ENCODE measurements at places on chromosomes 13 and 19.

- DNase-seq = no peak
Observed at GRCh38 chr13:107968470-107968869, 246.9 kb downstream of the LIG4 start.

DNA sequence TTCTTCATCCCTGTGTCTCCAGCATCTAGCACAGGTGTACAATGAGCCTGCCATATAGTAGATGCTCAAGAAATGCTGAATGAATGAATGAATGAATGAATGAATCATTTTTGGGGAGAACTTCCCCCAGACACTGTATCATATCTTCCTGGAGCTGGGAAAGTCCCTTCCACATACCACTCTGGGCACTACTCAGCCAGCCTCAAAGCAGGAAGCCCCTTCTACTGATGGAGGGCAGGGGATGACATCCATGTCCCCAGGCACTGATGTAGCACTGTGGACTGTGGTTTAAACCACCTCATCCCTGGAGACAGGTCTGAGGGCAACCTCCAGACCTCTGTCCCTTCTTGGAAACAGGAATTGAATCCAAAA, 4.8 kb downstream of the GNA15 start:
- DNase-seq = peak; percentile 23

GRCh38 chr13:30128591-30128990, 178.8 kb downstream of the KATNAL1 start:
- no peak for DNase-seq

- no peak for DNase-seq
Observed at GRCh38 chr13:35471706-35472322, 4.7 kb downstream of the MAB21L1 start.

GRCh38 chr13:32272021-32272683, 43.0 kb downstream of the ZAR1L start:
- DNase-seq = peak; percentile 9

GRCh38 chr13:80428349-80429096, 87.6 kb upstream of the SPRY2 start:
- peak; percentile 28 for DNase-seq

DNA sequence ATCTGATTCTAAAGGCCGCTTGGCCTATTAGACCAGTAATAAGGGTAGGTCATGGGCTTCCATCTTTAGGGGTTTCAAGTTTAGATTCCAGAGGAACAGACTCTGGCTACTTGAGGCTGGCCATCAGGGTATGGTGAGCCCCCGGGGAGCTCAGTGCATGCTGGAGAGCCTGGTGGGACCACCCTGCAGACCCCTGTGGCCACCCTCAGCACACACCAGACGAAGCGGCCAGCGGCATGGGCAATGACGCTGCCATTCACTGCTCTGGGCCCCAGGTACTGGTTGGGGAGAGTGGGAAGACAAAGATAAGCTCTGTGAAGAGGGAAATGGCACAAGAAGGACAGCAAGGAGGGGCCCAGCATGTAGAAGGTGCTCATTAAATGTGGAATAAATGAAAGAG, 98.8 kb upstream of the SLC15A1 start:
- DNase-seq = no peak

DNA sequence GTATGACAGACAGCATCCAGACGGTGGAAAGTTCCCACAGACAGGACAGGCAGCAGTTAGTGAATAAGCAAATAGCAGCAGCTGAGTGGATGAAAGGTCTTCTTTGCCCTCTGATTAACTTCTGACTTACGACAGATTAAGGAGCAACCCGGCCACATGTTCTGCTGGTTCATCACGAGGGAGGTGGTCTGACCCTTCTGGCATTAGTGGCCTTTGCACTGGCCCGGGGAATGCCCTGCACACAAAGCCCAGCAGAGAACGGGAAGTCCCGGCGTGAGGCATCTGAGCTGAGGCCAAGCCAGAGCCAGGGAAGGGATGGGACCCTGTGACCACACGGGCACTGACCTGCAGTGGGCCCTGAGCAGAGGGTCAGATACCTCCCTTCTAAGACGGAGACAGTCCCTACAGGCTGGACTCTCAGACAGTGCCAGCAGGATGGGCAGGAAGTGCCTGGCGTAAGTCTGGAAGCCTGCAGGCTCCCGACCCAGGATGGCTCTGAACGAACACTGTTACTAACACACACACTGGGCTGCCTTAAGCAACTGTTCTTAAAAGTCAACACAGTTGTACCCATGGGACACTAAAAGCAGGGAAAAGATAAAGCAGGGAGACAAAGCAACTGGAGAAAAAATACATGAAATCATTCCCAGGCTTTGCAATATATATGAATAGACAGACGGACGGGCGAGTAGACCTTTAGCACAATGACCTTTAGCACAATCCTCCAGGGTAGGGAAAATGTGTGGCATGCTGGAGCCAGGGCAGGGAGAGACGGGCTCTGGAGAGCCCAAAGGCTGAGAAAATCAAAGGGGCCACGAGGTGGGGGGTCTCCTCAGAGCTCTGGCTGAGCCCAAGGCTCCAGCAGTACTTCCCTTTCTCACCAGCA, 6.3 kb downstream of the C19orf12 start:
- no peak for DNase-seq

- no peak for DNase-seq
Observed at GRCh38 chr19:40006273-40006691, 9.4 kb downstream of the ZNF546 start.

- no peak for DNase-seq
Observed at GRCh38 chr19:2604747-2605329, 97.7 kb downstream of the GNG7 start.

DNA sequence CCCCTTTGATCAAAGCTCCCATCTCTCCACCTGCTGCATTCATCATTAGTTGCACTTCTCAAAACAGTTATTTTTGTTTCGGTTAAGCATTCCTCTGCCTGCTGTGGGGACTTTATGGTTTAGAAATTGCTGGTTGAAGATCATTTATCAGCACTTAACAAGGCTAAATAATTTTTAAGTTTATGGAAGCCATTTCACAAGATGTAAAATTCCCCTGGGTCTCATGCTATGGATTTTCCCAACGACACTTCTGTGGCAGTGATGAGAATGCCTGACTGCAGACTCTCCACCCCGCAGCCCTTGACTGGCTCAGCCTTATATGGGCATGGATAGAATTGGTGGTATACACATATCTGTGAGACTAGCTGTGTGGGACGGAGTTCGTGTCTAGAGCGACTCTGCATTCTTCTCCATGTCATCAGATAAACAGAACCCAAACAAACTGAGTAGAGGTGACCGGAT, 52.8 kb downstream of the COL4A2 start:
- no peak for DNase-seq

GRCh38 chr19:45515807-45516401, 8.6 kb downstream of the VASP start:
- peak; percentile 83 for DNase-seq

- no peak for DNase-seq
Observed at GRCh38 chr13:31722673-31723072, 16.7 kb upstream of the RXFP2 start.

GRCh38 chr13:37340901-37341670, 235.6 kb upstream of the CSNK1A1L start:
- DNase-seq = no peak

GRCh38 chr13:40197936-40198595, 468.4 kb downstream of the FOXO1 start:
- no peak for DNase-seq

DNA sequence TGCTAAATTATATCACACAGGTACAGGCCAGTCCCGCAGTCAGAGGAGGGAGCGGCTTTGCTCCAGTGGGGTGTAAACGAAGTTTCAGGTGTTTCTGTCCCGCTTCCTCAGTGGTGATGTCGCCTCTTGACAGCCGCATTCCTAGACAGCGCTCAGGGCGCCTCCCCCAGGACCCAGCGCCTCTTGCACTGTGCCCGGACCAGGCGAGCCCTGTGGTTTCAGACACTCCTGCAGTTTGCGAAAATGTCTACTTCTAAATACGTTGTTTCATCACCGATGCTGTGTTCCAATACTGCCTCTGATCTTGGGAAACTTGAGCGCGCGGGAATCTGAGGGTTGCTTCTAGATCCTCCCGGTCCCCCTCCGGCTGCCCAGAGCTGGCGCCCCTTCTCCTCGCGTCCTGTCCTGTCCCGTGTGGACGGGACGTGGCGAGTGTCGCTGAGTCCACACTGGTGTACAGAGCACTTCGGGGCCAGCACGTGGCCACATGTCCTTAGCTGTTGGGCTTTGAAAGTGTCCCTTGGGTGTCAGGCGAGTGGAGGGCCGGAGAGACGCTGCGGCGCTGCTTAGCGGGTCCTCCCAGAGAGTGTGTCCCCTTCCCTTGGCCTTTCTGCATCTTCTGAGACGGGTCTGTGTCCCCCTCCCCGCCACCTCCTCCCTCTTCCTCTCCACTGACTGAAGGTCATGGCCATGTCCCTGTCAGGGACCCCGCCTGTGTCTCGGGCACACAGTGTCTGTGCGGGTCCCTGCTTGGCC, 14.6 kb upstream of the RPS15 start:
- DNase-seq = no peak

DNA sequence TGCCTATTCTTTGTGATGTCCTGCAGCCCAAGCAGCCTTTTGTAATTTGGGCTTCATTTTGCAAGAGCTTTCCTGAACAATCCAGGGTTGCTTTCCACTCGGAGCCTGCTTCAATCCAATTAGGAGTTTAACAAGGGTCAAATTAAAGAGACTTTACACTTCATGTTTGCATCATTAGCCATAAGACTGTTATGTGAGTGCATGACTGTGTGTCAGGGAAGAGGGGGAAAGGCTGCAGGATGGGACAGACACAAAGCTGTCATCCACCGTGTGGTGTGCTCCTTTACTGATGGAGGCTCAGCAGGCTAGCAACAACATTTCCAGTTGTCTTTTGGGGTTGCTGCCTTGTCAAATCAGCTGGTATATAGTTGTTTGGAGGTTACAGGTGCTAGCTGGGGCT, 23.7 kb upstream of the MAB21L1 start:
- no peak for DNase-seq

- no peak for DNase-seq
Observed at GRCh38 chr13:74046431-74046830, 87.8 kb downstream of the KLF12 start.

GRCh38 chr13:25887962-25888655, 163.7 kb downstream of the SHISA2 start:
- peak; percentile 52 for DNase-seq

DNA sequence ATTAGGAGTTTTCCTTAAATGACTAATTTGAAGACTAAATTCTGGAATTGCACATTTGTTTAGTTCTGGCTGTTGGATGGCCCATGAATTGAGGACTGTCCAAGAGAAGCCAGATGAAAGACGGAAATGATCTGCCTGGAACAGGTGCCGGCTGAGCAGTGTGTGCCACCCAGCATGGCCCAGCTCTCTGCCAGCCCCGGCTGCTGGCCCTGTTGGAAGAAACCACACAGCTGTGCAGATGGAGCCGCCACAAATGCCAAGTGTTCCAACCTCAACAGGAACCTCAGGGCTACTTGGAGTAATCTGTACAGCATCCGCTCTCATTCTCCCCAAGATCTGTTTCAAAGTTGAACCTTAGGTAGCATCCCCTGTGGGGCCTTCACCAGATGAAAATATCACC, 67.0 kb upstream of the STARD13 start:
- DNase-seq = peak; percentile 17

DNA sequence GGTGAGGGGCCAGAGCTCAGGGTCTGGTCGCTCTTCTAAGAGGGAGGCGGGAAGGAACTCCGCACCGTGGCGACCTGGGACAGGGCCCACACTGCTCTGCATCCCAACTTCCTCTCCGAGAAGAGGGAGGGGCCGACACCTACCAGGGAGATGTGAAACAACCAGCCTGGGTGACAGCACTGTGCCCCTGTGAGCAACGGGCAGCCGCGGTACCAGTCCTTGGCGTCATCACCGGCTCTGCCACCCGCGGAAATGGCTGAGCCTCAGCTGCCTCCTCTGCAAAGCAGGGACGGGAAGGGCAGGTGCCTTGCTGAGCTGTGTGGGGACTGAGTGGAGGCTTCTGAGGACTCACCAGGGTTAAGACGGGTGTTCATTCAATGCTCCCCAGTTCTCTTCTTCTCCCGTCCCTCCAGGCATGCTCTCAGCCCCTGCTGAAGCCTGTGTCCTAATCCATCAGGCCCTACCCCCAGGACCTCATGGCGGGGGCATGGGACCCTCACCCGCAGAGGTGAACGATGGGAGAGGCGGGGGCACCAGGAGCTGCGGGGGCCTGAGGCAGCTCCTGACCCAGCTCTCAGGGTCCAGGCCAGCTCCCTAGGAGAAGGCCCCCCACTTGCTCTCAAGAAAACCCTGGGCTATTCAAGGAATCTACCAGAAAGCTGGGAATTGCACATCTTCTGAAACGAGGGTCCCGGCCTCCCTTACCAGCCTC, 9.3 kb downstream of the ZNF787 start:
- peak; percentile 86 for DNase-seq

- DNase-seq = no peak
Observed at GRCh38 chr13:45783346-45784043, 68.1 kb downstream of the SIAH3 start.

- DNase-seq = no peak
Observed at GRCh38 chr19:48186541-48186991, 16.1 kb downstream of the ZSWIM9 start.

DNA sequence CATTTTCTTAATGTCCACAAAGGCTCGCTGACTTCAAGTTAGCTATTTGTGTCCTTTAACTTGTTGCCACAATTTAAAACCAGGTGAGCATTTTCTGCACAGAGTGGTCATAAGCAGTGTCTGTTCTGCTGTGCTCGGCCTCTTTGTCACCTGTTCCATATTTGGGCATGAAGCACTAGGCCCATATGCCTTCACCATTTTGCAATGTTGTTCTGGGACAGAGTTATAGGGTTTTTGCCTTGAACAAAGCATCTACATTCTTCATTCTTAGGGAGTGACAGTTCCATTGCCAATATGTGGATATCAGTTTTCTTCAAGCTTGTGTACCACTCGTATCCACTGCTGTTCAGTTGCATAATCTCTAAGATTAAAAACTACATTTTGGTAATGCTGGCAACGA, 56.1 kb downstream of the LRCH1 start:
- no peak for DNase-seq

- DNase-seq = no peak
Observed at GRCh38 chr13:56924401-56924800, 216.3 kb upstream of the PRR20A start.

DNA sequence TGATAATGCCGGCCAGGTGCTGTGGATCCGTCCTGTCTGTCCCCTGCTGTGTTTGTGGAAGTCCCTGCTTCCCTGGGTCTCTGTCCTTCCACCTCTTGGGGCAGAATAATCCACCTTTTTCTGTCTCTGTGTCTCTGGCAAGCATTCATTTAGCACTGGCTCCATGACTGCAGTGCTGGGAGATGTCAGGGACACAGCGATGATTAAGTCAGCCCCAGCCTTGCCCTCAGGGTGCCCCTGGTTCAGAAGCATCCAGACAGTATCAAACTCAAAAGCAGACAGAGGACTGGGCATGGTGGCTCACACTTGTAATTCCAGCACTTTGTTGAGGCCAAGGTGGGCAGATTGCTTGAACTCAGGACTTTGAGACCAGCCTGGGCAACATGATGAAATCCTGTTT, 1.5 kb downstream of the HIPK4 start:
- DNase-seq = no peak

GRCh38 chr13:19239114-19239860, 57.7 kb upstream of the TUBA3C start:
- DNase-seq = no peak

GRCh38 chr13:35387682-35388250, 88.7 kb downstream of the MAB21L1 start:
- DNase-seq = no peak

Measured in suppressor macrophage (primary cell).